HFFc6 (cell line): ENCODE measurements at places on chromosomes 3 and 15. TPM values are rescaled to one million over a fixed set of nuclear protein-coding genes. Genes with fewer than 3 reads are reported as not detected.

ZNF502 gene
- 0.12 to 0.69 TPM (median 0.33 TPM) in 3 replicates for total RNA-seq

IMPG2 gene
- total RNA-seq: 0.07 to 0.08 TPM (median 0.07 TPM) in 3 replicates

UACA gene
- 145 to 328 TPM (median 231 TPM) in 3 replicates for total RNA-seq

LSMEM2 gene
- not detected in 3 replicates for total RNA-seq

DNASE1L3 gene
- not detected in 3 replicates for total RNA-seq

SCN11A gene
- not detected in 3 replicates for total RNA-seq
